ENCODE measurements at places on chromosomes 2 and 18.

GRCh38 chr2:1716441-1716840 is 27.9 kb downstream of the PXDN start:
- DNase-seq: no peak

DNA sequence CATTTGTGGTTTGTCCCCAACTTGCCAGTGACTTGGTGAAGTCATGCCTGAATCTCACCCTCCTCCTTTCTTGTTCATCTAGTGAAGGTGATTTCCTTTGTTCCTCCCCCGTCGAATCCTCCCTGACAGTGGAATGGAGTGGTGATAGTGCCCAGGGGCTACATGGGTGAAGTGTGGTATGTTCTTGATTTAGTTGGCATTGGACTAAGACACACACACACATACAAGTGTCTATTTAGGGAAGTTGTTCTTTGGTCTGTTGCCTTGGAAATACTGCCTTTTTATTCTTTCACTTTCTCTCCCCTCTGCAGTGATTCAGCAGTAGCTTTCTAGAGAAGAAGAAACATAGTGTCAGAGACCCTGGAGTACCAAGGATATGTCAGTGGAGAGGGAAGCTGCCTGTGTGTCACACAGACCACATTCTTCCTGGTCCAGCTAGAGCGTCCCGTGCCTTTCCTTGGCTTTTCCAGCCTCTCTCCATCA is 10.9 kb downstream of the INPP4A start:
- DNase-seq: no peak

DNA sequence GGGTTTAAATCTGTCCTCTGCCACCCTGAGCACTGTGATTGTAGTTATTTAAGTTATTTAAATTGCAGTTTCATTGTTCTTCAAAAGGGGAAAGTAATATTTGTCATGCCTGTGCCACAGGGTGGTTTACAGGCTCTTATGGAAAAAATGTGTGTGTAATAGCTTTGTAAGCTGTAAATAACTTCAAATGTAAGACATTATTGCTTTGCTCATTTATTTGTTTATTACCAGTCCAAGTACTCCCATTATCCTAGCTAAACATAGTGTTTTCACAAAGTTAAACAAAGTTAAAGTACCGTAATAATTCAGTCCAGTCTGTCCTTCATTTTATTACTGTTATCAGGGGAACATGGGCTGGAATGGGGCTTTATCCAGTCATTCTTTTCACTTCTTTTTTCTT is 43.4 kb upstream of the IGFBP2 start:
- DNase-seq: no peak

DNA sequence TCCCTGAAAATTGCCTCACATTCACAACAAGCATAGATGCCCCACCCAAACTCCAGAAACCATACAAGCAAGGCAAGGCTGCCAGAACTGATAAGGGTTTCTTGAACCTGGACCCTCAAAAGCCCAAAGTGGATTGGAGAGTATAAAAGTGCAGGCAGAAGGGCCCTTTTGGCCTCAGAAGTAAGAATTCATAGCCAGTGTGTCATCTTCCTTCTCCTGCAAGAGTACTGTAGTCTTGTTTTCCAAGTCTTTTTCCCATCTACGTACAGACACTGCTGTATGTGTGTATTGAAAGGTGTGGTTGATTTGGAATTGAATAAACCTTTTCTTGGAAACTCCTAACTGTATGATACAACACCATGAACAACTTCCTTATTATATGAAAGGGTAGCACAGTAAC is 46.8 kb downstream of the ZC3H15 start:
- DNase-seq: no peak

DNA sequence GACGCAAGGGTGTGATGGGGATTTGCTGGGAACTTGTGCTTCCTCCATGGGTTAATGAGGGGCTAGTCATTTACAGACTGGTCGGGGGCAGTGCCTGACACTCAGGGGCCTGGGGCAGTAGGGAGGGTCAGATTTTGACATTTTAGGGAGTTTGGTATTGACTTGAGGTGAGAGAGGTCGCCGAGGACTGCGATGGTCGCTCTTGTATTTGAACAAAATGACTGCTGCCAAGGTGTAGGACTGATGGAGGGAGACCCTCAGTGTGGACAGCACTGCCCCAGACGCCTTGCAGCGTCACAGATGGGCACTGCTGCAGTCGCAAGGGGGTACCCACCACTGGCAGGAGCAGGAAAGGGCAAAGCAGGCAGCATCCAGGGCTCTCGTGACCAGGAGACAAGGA is 182.9 kb downstream of the RTP5 start:
- no peak for DNase-seq

DNA sequence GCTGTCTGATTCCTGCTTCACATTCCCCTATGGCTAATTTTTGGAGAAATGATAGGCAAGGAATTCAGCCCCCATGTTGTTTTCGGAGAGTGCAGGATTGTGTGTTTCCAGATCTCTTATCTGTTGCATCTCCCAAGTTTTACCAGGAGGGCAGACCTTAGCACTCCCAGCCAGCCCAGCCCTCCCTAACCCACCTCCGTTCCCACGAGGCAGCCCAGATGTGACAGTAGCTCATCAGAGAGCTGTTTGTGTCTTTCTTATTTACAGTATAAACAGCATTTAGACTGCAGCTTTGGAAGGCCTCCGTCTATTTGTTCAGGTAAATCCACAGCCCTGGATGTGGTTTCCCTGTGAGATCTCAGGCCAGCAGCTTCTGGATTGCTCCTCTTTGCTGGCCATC is 91.6 kb downstream of the THNSL2 start:
- DNase-seq: no peak

- DNase-seq: no peak
Observed at GRCh38 chr2:230661072-230661957, 51.3 kb upstream of the CAB39 start.

- no peak for DNase-seq
Observed at GRCh38 chr2:240949791-240950705, 43.9 kb downstream of the CROCC2 start.

- no peak for DNase-seq
Observed at GRCh38 chr18:532018-532417, 31.5 kb upstream of the COLEC12 start.

- no peak for DNase-seq
Observed at GRCh38 chr2:241391892-241392665, 36.0 kb downstream of the FARP2 start.

DNA sequence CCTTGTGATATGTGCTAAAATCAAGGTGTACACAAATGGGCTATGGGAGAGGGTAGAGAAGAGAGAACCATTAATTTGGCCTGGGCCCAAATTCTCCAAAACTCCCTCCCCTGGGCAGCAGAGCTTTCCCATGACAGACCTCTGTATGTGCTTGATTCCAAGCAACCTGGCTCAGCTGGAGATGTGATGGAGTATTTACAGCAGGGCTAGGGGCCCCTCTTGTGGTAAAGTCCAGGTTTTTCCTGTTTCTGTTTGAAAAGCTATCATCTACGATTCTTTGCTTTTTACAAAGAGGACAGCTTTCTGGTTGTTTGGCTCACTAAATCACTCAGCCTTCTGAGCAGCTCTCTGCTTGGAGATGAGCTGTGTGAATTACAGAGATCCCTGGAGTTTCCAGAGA is 40.3 kb downstream of the KCNS3 start:
- DNase-seq: peak; percentile 1

GRCh38 chr2:18829251-18829902 is 240.0 kb upstream of the NT5C1B start:
- no peak for DNase-seq

- no peak for DNase-seq
Observed at GRCh38 chr2:101596333-101596732, 101.2 kb upstream of the MAP4K4 start.

- no peak for DNase-seq
Observed at GRCh38 chr18:67865400-67865799, 348.9 kb upstream of the DSEL start.

GRCh38 chr2:42928161-42928691 is 135.8 kb upstream of the HAAO start:
- peak; percentile 75 for DNase-seq

GRCh38 chr2:221264318-221264717 is 307.8 kb downstream of the EPHA4 start:
- DNase-seq: no peak

DNA sequence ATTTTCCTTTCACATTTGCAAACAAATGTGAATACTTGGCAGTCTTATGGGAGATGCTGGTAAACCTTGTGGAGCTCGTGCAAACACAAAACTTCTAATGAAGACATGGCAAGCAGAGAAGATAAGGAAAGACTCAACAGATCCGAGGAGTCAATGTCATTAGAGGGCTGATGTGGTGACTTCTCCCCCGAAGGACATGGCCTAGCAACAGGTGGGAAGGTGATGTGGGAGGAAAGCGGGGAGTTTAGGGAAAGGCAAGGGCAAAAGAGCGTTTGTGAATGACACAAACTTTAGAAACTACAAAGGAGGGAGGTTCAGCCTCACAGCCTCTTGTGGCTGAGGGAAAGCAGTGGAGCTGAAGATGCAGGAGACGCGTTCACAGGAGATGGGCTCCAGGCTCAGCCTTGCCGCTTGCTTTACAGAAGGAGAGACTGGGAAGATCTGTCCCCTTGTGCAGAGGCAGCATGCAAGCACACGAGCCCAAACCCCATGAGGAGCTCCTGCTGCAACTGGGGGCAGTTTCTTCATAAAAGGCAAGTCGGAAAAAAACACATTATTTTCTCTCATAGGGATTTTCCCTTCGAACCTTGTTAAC is 86.6 kb downstream of the SOWAHC start:
- no peak for DNase-seq

- DNase-seq: no peak
Observed at GRCh38 chr2:164203131-164203530, 418.2 kb downstream of the GRB14 start.

DNA sequence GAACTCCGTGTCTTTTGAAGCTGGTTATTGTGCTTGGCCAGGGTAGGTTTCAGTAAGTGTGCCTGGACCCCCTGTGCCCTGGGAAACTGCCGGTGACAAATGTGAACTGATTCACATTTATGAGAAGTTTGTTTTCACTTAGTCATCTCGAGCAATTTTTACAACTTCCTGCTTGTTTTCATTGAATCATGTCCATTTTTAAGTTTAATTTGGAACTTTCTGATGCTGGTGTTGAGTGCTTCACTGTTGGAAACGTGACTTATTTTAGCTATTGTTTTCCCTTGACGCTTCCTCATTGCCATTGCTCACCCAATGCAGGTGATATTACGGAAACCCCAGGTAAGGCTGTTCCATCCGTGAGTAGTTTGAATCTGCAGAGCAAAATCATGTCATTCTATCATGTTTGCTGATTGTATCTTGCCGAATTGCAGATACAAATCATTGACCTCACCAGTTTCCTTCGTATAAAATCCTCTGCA is 97.2 kb downstream of the RTN4 start:
- DNase-seq: no peak

DNA sequence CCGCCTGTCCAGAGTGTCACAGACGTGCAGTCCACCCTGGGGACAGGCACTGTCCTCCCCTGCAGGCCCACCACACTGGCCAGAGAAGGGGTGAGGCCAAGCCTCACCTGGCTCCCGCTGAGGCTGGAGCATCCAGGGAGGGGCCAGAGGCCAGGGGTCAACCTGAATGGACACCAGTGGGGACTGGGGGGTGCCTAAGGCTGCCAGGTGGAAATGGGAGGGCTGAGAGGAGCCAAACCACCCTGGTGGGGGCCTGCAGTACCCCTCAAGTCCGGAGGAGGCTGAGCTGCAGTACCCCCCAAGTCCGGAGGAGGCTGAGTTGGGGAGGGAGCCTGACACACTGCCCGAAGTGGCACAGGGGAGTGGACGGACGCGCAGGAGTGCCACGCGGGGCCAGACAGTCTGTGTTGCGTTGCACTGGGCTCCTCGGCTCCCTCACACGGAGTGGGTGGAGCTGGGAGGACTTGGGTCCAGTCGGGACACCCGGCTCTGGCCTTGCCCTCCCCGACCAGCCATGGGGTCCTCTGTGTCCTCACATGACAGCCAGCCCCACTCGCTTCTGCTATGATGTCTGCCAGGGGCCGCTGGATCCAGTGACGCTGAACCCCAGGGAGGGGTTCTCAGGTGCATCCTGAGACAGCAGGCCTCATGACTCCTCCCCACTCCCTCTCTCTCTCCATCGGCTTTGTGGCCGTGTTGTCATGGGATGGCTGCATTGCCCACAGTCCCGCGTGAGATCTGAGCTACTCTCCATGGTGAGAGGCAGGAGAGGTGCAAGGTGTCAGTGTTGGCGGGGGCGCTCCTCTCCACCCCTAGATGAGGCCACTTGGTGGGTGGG is 22.3 kb upstream of the GPC1 start:
- no peak for DNase-seq

- DNase-seq: peak; percentile 17
Observed at GRCh38 chr2:231674587-231675338, 33.6 kb upstream of the PTMA start.

DNA sequence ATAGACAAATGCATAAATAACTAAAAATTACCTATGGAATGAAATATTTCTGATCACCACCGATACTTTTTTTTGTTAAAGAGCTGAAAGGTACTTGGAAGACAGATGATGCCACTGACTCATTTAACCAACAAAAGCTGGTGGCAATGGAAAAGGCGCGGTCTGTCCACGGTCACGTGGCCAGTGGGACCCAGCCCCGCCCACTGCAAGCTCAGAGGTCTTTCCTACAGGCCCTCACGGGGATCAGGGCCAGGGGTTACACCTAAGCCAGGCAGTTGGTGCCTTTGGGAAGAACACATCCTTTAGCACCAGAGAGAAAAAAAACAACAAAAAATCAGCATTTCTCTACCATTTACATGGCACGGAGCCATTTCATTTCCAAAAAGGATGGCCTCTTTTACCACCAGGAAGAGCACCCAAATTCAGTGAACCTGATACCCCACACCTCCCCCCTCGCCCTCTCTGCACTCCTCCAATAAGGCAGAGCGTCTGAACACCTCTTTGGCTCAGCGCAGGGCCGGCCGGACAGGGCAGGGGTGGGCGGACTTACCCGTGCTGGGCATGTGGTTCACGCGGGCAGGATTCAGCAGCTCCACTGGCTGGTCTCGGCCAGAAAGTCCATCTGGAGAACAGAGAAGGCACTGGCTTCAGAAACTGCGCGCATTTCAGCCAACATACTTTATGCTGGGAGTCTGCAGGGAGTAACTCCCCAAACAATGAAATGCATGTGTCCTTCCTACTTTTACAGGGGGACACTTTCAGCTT is 164.6 kb downstream of the HDAC4 start:
- DNase-seq: no peak

DNA sequence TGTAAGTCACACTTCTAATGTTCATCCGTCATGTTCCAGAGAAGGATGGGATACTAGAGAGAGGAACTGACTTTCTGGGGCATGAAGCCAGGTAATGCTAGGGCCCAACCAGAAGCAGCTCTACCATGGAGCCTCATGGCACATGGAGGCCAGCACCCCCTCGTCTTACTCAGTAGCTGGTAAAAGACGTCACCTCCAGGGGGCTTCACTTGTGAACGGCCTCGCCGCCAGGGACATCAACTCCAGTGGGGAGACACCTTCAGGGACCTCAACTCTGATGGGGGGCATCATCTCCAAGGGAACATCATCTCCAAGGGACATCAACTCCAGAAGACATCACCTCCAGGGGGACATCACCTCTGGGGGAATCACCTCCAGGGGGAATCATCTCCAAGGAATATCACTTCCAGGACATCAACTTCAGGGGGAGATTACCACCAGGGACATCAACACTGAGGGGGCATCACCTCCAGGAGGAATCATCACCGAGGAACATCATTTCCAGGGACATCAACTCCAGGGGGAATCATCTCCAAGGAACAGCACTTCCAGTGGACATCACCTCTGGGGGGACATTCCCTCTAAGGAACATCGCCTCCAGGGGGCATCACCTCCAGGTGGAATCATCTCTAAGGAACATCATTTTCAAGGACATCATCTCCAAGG is 168.4 kb downstream of the NDUFA10 start:
- DNase-seq: no peak

GRCh38 chr2:236113425-236113824 is 54.8 kb downstream of the GBX2 start:
- DNase-seq: no peak

GRCh38 chr2:155630760-155631159 is 701.8 kb downstream of the NR4A2 start:
- no peak for DNase-seq

- no peak for DNase-seq
Observed at GRCh38 chr2:59896499-59897245, 656.8 kb downstream of the BCL11A start.

Data from NCI-H1105 (cell line).